ENCODE measurements at places on chromosomes 1 and 21.
A peak's percentile ranks its signal among the peaks of the same experiment; 100 is the strongest.

- DNase-seq, result no peak
These were observed 12.6 kb downstream of the KRTAP10-1 start for GRCh38 chr21:44527156-44527982.

GRCh38 chr21:31286621-31287020 lies 57.4 kb downstream of the TIAM1 start:
- no peak for DNase-seq

DNA sequence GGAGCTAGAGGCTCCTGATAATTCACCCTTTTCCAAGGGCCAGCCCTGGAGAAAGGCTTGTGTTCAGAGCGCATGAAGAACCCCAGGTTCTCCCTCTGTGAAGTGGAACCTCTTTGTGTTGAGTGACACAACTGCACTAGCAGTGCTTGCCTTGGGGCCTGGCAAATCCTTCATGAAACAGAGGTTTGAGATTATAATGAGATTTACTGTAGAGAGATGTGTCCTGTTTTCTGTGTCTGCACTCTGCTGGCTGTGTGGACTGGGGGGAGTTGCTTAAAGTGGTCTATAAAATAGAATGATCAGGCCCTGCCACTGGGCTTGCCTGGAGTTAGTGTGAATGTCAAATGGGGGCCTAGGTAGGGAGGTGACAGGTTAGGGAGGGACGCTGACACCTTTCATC lies 11.5 kb upstream of the TNFRSF1B start:
- no peak for DNase-seq

DNA sequence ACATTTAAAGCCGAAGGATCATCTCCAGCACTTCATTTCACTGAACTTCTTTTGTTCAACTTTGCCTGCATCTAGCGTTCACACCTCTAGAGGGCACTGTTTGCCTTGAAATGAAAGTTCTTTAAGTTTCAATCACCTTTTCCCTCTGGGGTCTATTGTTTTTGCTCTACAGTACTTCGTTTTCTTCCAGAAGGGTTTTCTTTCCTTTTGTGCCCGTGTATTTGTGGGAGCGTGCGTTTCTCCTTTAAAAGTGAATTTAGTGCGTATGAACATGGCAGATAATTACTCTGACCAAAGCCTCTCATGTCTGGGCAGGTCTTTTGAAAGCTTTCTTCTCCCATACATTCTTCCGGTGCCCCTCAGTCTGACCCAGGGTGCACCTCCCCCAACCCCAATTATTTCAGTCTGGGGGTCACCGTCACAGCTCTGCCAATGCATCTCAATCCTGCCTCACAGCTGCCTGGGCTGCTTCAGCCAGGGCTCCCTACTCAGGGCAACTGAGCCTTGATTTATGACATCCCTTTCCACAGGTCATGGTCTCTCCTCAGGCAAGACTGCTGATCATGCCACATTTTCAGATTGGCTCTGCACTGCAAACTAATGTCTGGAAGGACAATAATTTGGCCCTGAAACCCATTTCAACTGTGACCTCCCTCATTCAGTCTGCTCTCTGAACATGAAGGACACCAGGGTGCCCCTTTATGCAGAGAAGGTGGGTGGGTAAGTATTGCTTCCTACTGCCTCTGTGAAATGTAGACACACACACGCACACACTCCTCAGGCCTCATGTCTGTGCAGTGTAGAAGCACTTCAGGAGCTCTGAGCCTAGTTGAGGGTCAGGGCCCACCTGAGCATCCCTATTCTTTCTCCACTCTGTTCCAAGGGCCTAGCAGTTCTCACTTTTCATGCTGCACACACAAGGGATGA lies 88.6 kb downstream of the NUF2 start:
- peak; percentile 42 for DNase-seq

DNA sequence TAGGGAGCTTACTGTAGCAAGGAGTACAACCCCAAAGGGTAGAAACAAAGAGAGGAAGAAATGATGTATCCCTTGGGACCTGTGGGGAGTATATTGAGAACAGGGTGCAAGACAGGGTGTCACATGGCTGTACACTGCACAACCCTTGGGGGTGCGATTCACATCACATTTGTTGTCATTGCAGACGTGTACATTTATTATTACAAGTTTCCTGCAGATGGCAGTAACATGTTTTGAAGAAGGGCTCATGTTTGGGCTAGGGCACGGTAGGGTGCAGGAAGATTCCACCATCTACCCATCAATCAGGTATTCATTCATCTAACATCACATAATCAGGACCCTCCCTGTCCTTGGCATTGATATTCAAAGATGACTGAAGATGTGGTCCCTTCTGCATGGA lies 62.5 kb downstream of the NDUFS5 start:
- DNase-seq, result no peak
